ENCODE measurements at places on chromosomes 6 and 20.

- no peak for DNase-seq
Measured at GRCh38 chr6:146341493-146342230, 202.0 kb upstream of the RAB32 start.

GRCh38 chr20:19212821-19213502 lies 520 bp downstream of the SLC24A3 start:
- no peak for DNase-seq

DNA sequence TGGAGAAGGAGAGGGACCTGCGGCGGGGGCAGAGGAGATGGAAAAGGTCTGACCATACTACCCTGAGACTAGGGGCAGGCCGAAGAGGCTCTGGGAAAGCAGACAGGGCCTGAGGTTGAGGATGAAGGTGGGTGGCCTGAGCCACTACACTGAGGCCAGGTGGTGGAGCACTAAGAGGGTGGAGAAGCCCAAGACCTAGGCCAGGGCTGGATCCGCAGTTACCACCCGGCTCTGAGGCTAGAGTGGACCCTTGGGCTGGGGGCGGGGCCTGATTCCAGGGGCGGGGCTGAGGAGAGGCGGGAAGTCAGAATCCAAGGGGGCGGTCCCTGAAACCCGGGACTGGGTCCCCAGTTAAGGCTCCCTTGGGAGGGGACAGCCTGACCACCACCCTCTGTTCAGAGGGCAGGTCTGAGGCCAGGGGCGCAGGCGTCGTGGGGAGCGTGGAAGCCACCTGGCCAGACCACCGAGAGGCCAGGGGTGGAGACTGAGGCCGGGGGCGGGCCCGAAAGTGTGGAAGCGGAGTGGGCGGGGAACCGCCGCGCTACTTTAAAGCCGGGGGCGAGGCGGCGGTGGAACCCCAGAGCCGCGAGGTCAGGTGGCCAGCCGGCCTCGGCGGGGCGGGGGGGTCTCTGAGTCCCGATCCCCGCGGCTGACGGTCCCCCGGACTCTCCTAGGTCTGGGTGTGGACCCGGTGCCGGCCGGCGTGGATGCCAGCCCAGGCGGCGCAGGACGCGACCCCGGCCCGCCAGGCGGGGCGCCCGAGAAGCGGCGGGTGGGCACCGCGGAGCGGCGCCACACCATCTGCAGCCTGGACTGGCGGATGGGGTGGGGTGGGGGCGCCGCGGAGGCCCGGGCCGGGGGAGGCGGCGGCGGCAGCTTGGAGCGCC lies 8.3 kb downstream of the CCM2L start:
- peak; percentile 36 for DNase-seq

GRCh38 chr6:10248378-10248843 lies 166.5 kb downstream of the TFAP2A start:
- DNase-seq = no peak

DNA sequence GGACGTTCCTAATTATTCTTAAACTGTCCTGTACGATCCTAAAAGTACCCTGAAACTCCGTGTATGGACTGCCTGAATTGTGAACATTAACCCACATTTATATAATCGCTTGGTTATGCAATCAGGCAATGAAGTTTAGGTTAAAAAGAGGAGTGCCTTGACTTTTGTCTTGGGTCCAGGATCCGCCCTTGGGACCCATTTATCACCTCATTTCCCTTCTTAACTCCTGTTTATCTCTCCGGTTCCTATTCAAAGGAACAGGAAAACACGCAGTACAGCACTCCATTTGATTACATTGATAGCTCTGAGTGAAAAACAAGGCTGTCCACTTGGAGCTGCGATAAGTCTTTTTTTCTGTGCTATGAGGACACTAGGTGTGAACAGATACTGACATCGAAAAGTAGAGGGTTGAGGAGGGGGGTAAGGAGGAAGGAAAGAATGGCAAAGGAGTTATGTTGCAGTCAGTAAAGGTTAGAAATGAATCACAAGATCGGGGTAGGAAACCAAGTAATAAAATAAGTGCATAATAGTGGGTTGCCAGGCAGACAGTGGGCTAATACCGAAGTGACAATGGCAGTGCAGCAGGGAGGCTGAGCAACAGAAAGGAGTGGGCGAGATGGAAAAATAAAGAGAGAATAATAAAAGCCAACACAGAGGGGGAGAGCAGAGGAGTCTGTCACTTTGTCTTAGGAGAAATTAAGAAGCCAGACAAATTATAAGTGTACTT lies 15.9 kb upstream of the PCK1 start:
- DNase-seq = no peak

DNA sequence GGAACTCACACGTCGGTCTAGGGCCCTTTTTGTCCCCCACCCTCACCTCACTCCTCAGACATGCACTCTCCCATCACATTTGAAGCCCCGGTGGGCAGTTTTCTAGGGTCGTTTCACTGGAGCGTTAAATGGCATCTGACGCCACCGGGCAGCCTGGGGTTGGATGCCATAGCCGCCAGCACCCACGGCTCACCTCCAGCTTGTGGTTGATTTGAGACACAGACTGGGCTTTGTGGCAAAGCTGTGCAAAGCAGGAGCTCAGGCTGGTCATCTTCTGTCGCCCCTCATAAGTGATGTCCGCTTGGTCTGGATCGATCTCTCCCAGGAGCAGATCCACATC lies 530 bp downstream of the GOPC start:
- DNase-seq = no peak

DNA sequence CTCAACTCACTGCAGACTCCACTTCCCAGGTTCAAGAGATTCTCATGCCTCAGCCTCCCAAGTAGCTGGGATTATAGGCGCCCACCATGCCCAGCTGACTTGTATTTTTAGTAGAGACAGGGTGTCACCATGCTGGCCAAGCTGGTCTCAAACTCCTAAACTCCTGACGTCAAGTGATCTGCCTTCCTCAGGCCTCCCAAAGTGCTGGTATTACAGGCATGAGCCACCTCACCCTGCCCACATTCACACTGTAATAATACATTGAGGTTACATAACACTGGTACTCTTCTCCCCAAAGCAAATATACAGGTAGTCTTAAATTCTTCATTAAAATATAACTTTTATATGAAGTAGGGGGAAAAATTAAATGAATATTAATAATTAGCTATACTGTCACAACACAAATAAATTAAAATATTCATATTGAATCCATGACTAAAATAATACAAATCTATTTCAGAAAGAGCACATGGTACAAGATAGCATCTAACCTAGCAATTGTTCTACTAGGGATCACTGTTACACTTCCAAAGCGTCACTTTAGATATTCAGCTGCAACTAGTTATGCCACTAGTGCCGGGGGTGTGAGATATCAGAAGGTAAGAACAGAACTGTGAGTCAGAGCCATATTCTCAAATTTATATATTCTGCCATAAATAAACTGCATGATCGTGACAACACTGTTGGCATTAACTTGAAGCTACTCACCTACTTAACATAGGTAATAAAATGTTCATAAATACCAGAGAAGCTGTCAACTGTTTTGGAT lies 169.1 kb upstream of the SHLD1 start:
- DNase-seq = no peak

GRCh38 chr20:50969435-50969834 lies 10.8 kb downstream of the MOCS3 start:
- DNase-seq = no peak

- DNase-seq = no peak
Measured at GRCh38 chr6:160420969-160421556, 72.9 kb downstream of the SLC22A3 start.

- DNase-seq = no peak
Measured at GRCh38 chr6:154039231-154039842, at the start of gene OPRM1. TSS of gene OPRM1 (plus strand) at chr6:154039240. CDS start at chr6:154039545, 305 bp downstream.

DNA sequence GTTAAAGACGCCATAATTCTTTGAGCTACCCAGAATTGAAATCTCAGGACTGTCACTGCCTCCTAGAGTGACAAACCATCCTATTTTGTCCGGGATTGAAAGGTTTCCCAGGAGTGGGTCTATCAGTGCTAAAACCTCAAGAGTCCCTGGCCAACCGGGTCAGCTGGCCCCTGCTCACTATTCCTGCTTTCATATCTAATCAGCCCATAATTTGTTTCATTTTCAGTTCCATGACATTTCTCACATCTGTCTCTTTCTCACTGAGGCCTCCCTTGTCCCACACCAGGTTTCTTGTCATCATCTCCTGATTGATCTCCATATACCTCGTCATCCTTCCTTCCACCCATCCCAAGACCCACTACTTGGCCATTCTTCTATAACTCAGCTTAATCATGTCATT lies 98.2 kb downstream of the SLC35B3 start:
- no peak for DNase-seq

DNA sequence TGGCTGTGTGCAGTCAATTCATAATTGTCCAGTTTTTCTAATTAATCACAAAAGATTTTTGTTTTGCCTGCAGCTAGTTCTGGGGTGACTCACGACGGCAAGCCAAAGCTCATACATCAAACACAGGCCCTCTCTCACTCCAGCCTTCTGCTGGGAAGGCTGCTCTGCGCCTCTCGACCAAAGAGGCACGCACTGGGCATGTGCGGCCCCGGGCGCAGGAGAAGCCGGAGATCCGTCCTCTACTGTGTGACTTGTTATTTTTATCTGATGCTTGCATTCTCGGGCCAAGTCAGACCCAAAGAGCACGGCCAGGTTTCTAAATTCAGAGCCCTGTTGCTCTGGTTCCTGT lies 98.5 kb downstream of the TFAP2A start:
- DNase-seq = no peak

DNA sequence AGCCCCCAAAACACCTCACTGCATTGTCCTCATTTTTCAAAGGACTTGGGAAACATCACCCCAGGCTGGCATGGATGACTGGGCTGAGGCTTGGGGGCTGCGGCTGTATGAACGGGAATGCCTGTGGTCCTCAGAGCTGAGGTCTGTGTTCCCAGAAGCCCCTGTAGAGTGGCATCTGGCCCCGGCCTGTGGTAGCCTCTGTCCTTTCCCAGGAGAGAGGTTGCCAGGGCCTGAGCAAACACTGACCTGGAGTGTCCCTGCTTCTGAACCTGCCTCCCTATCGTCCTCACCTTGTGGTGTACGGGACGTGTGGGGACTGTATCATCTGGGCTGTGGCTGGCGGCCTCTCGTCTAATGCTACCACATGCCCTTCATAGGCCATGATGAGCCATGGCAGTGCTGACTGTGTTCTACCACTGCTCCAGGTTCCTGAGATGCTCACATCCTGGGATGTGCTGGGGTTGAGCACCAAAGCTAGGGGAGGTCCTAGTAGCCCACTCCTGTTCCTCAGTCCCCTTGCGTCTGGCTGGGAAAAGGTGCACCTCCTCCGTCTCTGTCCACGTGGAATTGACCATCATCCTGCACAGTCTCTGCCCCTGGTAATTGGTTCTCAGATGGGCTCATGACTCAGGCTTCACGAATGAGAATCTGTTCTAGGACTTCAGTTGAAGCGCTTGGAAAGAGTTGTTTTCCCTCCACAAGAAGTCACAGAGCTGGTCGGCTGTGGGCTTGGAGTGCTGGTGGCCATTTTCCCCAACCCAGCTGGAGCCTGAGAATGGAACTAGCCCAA lies 27.6 kb downstream of the PHACTR3 start:
- DNase-seq = no peak

DNA sequence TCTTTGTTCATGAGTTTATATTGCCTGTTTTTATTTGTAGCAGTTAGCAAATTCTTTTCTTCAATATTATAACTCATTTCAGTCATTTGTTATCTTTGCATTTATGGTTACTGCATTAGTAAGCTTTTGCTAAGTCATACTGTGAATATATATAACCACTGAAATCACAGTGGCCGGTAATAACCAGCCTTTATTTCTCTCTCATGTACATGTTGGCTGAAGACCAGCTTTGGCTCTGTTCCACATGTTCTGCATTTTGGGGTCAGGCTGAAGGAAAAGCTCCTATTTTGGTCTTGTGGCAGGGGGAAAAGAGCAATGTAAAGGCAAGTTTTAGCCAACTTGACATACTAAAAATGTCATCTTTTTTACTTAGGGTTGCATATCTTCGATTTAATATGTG lies 276.3 kb downstream of the BCKDHB start:
- DNase-seq = no peak

DNA sequence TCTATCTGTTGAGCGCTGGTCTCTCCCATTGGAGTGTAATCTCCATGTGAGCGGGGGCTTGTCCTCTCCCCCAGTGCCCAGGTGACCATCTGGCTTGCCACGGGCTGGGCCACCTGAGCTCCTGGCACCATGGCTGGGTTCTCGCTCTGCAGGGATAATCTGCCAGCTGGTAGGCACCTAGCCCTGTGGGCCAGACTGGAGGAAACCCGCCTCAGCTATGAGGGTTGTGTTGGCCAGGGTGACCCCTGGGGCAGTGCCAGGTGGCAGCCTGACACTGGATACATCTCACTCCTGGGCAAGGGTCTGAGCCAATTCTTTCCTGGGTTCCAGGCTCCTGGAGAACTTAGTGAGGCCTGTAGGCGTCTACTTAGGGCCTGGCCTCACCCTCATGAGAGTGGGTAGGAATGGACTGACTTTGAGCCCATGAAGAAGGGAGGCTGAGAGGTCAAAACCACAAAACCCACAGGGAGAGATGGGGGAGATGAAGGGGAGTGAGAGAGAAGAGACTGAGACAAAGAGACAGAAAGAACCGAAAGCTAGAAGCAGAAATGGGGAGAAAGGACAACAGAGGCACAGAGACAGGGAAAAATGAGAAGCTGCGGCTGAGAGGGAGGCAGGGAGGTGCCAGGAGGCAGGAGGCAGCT lies 5.8 kb upstream of the SLC52A3 start:
- no peak for DNase-seq

- DNase-seq = no peak
Measured at GRCh38 chr6:168343239-168344150, 23.9 kb upstream of the DACT2 start.

DNA sequence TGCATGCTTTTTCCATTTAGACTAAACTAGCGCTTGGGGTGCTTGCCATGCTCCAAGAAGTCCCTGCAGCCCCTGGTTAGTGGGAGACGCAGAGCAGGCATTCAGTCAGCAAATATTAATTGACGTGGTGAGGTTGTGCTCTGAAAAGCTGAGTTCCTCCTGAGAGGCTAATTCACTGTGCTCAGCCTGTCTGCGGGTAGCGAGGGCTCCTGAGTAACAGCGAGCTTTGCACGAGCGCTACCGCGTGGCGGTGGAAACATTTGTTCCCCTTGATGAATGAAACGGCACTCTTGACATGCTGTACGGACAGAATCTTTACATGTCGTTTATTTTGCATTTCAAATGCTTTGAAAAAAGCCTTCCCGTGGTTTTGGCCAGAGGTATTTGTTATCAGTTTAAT lies 170.6 kb upstream of the AGPAT4 start:
- no peak for DNase-seq

- no peak for DNase-seq
Measured at GRCh38 chr6:159759645-159760044, 2.2 kb upstream of the ACAT2 start.

GRCh38 chr20:57904314-57905105 lies 194.7 kb upstream of the PMEPA1 start:
- no peak for DNase-seq

GRCh38 chr6:89966228-89966544 lies 71.9 kb downstream of the GJA10 start:
- no peak for DNase-seq

- DNase-seq = no peak
Measured at GRCh38 chr20:46214824-46215488, 93.3 kb downstream of the CDH22 start.

GRCh38 chr20:3580412-3580811 lies 82.8 kb downstream of the GFRA4 start:
- DNase-seq = no peak

- DNase-seq = no peak
Measured at GRCh38 chr6:139242457-139243240, 49.1 kb downstream of the TXLNB start.
